ENCODE measurements at places on chromosomes 3 and 15. TPM values are rescaled to one million over a fixed set of nuclear protein-coding genes. Genes with fewer than 3 reads are reported as not detected.

DNA sequence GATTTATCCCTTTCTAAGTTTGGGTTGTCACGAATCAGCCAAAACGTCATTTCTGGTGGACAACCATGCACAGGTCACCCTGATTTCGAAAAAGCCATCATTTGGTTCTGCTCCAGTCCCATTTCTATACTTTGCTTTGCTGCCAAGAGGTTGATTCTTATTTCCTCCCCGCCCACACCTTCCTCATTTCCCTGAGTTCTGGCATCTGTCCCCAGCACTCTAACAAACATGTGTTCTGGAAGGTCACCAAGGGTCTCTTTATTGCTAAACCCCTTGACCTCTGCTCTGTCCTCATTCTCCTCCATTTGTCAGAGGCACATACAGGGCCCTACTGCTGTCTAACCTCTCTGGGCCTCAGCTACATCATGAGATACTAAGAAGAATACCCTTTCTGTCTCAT, 36.4 kb upstream of the PTPRG start:
- DNase-seq = no peak

DNA sequence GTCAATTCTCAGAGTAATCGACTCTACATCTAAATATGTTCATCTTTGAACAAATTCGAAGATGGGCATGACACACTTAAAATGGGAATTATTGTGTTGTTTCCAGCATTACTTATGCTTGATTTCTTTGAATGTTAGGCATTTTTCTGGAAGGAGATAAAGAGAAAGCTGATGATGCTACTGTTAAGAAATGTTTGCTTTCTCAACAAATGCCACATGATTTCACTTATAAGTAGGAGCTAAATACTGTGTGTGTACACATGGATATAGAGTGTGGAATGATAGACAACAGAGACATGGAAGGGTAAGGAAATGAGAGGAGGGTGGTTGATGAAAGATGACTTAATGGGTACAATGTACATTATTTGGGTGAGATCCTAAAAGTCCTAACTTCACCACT, 400.9 kb downstream of the TBL1XR1 start:
- no peak for DNase-seq

DNA sequence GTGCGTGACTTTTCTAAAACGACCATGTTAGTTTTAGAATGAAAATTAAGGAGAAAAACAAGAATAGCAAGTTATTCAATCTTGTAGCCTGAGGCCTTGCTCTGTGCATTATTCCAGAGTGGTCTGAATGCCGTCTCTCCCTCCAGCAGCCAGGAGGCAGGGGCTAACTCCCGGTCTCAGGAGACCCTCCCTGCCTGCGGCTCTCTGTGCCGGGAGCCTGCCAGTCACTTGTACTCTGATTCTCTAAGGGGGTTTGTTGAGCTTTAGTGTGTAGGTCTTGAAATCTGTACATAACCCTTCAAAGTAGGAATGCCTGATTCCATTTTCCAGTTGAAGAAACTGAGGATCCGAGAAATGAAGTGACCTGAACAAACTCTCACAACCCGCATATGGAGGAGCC, 97.3 kb downstream of the ARNT2 start:
- no peak for DNase-seq

- no peak for DNase-seq
These were observed 34.1 kb downstream of the ZNF710 start for GRCh38 chr15:90035095-90035839.

DNA sequence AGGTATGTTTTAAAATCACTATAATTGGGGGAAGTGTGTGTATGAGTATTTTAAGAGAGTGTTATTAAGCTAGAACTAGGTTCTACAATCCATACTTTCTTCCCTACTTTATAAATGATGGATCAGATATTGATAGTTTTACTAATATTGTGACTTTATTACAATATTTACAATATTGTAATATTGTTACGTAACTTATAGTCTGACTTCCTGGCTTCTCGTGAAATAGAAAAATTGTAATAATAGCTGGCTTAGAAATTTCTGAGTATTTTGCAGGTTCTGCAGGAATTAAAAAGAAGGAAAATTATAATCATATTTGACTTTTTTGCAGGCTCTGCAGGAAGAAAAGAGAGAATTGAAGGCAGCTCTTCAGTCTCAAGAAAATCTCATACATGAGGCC, 60.0 kb downstream of the CEP63 start:
- no peak for DNase-seq

- DNase-seq = no peak
These were observed 391.5 kb downstream of the ERC2 start for GRCh38 chr3:56076746-56077145.

GRCh38 chr15:66761726-66762595, 59.9 kb downstream of the SMAD6 start:
- DNase-seq = no peak

GRCh38 chr3:140854961-140855360, 86.7 kb upstream of the SLC25A36 start:
- no peak for DNase-seq

- DNase-seq = no peak
These were observed 230.4 kb upstream of the BHLHE40 start for GRCh38 chr3:4748701-4749378.

DNA sequence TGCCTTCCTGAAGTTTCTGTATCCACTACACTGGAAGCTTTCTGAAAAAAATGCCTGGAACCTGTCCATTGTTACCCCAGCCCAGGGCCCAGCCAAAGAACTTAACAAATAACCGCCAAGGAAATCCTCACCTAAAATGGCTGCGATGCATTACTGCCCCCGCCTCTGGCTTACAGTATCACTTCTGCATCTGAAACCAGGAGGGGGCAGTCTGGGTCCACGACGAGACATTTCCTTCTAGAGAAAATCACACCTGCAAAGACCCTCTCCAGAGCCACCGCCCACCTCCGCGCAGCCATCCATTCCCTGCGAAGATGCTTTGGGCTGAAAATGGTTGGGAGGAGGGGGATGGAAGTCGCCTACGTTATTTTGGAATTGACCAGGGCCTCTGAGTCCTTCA, 22.4 kb upstream of the CELF6 start:
- peak; percentile 94 for DNase-seq

- no peak for DNase-seq
These were observed 37.8 kb downstream of the AQP9 start for GRCh38 chr15:58175955-58176354.

- DNase-seq = peak; percentile 8
These were observed 81.4 kb downstream of the C3orf38 start for GRCh38 chr3:88231207-88231606.

- DNase-seq = peak; percentile 12
These were observed 51.9 kb downstream of the SLC41A3 start for GRCh38 chr3:126031981-126032471.

- DNase-seq = no peak
These were observed 33.0 kb downstream of the FAM98B start for GRCh38 chr15:38486936-38487335.

- no peak for DNase-seq
These were observed 1.8 kb downstream of the KCNMB2 start for GRCh38 chr3:178538056-178538455.

GRCh38 chr3:53970661-53971060, 79.0 kb upstream of the SELENOK start:
- DNase-seq = peak; percentile 65

GRCh38 chr15:23072633-23073032, 33.3 kb upstream of the TUBGCP5 start:
- DNase-seq = no peak

- peak; percentile 70 for DNase-seq
These were observed 604 bp upstream of the TJP1 start for GRCh38 chr15:29822684-29823459.

Gene LARP6
- total RNA-seq = 22.4 TPM

Gene SNTN
- total RNA-seq = not detected

Gene IL17RB
- total RNA-seq = 5.7 TPM

Gene CCDC191
- total RNA-seq = 2.0 TPM

Gene SORD
- 55.0 TPM for total RNA-seq

Gene GOLGA6D
- total RNA-seq = 2.1 TPM

Gene PYGO1
- 0.52 TPM for total RNA-seq

Gene COLQ
- 0.66 TPM for total RNA-seq

Gene TUBGCP4
- 18.0 TPM for total RNA-seq
